ENCODE measurements at places on chromosomes 2 and 18. TPM values are rescaled to one million over a fixed set of nuclear protein-coding genes. Genes with fewer than 3 reads are reported as not detected.
A peak's percentile ranks its signal among the peaks of the same experiment; 100 is the strongest.

- no peaks in the 10 kb centered on the region for H3K27me3 ChIP-seq
- H3K27ac ChIP-seq: peak overlapping the region; percentile 10
- H3K4me3 ChIP-seq: no peak overlapping the region
- H3K4me1 ChIP-seq: peaks cover 9% of the 10 kb centered on the region
Measured at GRCh38 chr2:33426666-33427231, 49.7 kb upstream of the RASGRP3 start.

GRCh38 chr2:233760043-233760442 is at the start of gene UGT1A1:
TSS of gene UGT1A1 (plus strand) at chr2:233760270. CDS start at chr2:233760288, 18 bp downstream.
- no peak within 1 kb of the TSS for H3K27ac ChIP-seq
- H3K36me3 ChIP-seq: no peaks in the 10 kb centered on the region
- no peak for DNase-seq
- no peaks in the 10 kb centered on the region for H3K27me3 ChIP-seq
- H3K4me1 ChIP-seq: no peaks in the 10 kb centered on the region

GRCh38 chr2:16099326-16099725 is 159.0 kb downstream of the MYCN start:
- no peaks in the 10 kb centered on the region for H3K27me3 ChIP-seq
- H3K36me3 ChIP-seq: no peaks in the 10 kb centered on the region
- H3K4me3 ChIP-seq: no peak overlapping the region
- peaks cover 11% of the 10 kb centered on the region for H3K4me1 ChIP-seq

DNA sequence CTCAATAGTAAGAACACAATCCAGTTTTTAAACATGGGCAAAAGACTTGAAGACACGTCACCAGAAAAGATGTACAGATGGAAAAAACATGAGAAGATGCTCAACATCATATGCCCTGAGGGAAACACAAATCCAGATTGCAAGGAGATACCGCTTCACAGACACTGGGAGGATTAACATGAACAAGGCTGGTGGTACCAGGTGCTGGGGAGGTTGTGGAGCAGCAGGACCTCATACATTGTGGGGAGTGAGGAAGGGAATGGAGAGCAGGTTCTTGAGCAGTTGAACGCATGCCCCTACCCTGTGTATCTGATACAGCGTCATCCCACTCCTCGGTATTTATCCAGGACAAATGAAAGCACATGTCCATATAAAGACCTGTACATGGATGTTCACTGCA is 72.1 kb downstream of the ARHGEF4 start:
- no peak overlapping the region for H3K27ac ChIP-seq
- H3K36me3 ChIP-seq: no peaks in the 10 kb centered on the region
- DNase-seq: no peak
- no peaks in the 10 kb centered on the region for H3K27me3 ChIP-seq
- no peak overlapping the region for H3K4me3 ChIP-seq

- no peaks in the 10 kb centered on the region for H3K36me3 ChIP-seq
- DNase-seq: no peak
- no peak overlapping the region for H3K27ac ChIP-seq
- H3K4me3 ChIP-seq: no peak overlapping the region
- no peaks in the 10 kb centered on the region for H3K4me1 ChIP-seq
Measured at GRCh38 chr2:216066230-216066629, 15.4 kb downstream of the PECR start.

- no peak for DNase-seq
- H3K27ac ChIP-seq: no peak overlapping the region
- H3K4me1 ChIP-seq: no peaks in the 10 kb centered on the region
- no peak overlapping the region for H3K4me3 ChIP-seq
- no peaks in the 10 kb centered on the region for H3K36me3 ChIP-seq
Measured at GRCh38 chr2:229350883-229351282, 79.8 kb upstream of the PID1 start.

DNA sequence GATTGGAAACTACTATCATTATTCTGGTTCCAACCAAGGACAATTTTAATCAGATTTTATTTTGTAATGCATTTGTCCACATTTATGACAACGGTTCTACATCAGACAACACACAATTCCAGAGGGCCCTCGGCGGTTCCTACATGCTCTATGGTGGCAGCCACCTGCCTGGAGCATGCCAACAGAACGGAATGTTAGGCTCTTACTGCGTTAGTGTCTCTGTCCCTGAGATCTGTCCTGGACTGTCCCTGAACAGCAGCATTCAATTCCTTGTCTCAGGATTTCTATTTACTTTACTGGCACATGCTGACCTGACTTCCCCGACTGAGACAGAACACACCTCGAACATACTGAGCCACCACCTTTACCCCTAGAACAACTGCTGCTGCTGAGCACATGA is 117.7 kb downstream of the CCBE1 start:
- no peak overlapping the region for H3K4me3 ChIP-seq
- H3K4me1 ChIP-seq: peaks cover 6% of the 10 kb centered on the region
- no peaks in the 10 kb centered on the region for H3K27me3 ChIP-seq

DNA sequence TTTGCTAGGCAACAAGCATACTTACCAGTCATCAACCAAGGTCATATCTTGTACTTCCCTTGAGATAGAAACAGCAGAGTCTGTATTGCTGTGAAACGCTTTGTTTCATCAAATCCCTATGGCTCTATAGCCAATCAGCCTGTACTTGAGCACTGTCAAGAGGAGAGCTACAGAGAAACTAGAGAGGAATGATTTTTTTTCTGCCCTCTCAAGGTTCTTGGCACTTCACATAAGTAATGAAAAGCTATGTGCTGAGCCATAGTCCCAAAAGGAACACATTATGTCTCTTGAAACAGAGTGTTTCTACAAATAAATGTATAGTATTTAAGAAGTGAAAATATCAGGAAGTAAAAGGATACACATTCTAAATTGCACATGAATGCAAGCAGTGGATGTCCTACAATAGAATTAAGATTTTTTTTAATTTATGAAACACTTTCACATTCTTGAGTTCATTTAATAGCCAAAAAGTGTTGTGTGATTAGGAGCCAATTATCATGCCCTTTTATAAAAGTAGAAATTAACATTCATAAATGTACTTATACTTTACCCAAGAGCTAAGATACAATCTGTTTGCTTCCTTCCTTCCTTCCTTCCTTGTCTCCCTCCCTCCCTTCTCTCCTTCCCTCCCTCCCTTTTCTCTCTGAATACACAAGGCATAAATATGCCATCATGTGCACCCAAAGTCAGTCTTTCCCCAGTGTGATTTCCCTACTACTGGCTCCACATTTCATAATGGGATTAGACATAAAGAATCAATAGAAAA is 131.8 kb downstream of the CSRNP3 start:
- H3K4me1 ChIP-seq: peaks cover 15% of the 10 kb centered on the region
- no peak for DNase-seq
- no peak overlapping the region for H3K27ac ChIP-seq
- no peaks in the 10 kb centered on the region for H3K27me3 ChIP-seq
- H3K36me3 ChIP-seq: no peaks in the 10 kb centered on the region
- H3K4me3 ChIP-seq: no peak overlapping the region

DNA sequence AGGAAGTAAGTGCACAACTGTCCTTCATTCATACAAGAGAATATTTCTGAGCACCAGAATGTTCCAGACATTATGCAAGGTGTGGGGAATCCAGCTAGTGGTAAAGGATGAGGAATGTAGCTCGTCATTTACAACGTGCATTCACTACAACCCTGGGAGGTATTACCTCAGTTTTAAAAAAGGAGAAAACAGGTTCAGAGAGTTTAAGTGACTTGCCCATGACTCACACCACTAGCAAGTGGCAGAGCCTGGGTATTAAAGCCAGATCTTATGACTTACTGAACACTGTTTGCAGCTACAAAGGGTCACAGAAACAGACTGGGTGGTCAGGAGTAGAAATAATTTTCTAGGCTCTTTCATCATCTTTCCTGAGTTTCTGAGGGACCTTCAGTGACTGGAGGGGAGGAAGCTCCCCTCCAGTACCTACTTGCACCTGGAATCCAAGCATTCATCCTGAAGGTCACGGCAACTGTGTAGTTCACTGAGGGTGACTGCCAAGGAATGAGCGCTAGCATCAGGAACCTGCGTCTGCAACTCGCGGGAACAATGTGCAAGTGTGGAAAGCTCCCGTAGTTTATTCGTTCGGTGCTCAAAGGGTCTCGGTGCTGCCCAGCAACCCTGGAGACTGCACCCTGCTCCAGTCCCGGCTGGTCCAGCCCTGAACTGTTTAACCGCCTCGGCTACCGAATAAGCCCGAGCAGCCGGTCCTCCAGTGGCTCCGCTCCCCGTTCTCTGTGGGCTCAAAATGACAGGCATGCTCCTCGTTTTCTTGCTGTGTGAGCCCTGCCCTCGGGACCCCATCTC is 647 bp downstream of the CCDC121 start:
- peaks cover 8% of the 10 kb centered on the region for H3K36me3 ChIP-seq
- no peak for DNase-seq
- peaks cover 26% of the 10 kb centered on the region for H3K4me1 ChIP-seq

DNA sequence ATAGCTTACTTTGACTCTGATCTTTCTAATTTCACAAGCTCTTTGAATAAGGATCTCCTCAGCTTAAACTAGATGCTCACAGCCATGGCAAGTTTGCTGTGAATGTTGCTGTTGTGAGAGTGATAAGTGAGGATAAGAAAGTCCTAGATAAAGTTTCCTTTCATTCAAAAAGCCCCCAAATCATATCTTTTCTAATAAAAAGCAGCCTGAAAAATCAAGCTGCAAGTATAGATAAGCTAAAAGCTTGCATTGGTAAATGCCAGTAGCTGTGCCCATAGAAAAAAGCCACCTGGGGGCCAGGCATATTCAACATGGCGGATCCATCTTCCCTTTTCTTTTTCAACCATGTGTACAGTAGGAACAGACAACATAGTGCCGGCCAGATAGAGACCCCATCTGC is 4.3 kb downstream of the NLRC4 start:
- DNase-seq: no peak
- no peaks in the 10 kb centered on the region for H3K36me3 ChIP-seq
- no peaks in the 10 kb centered on the region for H3K4me1 ChIP-seq
- H3K27me3 ChIP-seq: no peaks in the 10 kb centered on the region

GRCh38 chr2:101064868-101065549 is 62.9 kb downstream of the RPL31 start:
- H3K4me1 ChIP-seq: peaks cover 11% of the 10 kb centered on the region
- peak overlapping the region; percentile 84 for H3K27ac ChIP-seq
- no peak overlapping the region for H3K4me3 ChIP-seq
- DNase-seq: peak; percentile 73
- H3K27me3 ChIP-seq: no peaks in the 10 kb centered on the region

GRCh38 chr2:120647487-120647886 is 88.2 kb upstream of the GLI2 start:
- H3K27ac ChIP-seq: no peak overlapping the region
- H3K4me3 ChIP-seq: no peak overlapping the region
- peaks cover 11% of the 10 kb centered on the region for H3K4me1 ChIP-seq
- H3K27me3 ChIP-seq: no peaks in the 10 kb centered on the region

DNA sequence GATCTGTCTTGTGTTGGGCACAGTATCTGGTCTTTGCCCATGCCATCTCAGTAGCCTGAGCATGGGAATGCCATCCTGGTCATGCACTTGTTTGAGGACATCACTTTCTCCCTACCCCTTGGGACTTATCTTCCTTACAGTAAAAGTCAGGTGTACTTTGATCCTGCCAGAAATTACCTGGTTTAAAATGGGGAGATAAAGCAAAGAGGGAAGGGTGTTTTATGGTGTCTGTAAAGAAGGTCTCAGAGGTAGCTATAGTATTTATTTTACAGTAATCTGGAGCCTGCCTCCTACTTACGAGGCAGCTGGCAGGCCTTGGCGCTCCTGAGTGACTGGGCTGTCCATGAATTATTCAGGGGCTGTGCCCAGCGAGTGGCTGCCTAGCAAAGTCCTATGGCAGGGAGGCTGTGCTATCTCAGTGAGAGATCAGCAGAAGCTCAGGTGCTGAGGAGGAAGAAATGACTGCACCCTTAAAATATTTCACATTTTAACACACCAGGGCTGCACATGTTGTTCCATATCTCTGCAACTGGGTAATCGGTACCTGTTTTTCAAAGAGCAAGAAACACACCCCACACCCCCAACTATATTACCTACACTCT is 93.9 kb downstream of the SPTBN1 start:
- H3K36me3 ChIP-seq: no peaks in the 10 kb centered on the region
- H3K27me3 ChIP-seq: no peaks in the 10 kb centered on the region
- DNase-seq: peak; percentile 18
- peak overlapping the region; percentile 47 for H3K27ac ChIP-seq
- no peak overlapping the region for H3K4me3 ChIP-seq

DNA sequence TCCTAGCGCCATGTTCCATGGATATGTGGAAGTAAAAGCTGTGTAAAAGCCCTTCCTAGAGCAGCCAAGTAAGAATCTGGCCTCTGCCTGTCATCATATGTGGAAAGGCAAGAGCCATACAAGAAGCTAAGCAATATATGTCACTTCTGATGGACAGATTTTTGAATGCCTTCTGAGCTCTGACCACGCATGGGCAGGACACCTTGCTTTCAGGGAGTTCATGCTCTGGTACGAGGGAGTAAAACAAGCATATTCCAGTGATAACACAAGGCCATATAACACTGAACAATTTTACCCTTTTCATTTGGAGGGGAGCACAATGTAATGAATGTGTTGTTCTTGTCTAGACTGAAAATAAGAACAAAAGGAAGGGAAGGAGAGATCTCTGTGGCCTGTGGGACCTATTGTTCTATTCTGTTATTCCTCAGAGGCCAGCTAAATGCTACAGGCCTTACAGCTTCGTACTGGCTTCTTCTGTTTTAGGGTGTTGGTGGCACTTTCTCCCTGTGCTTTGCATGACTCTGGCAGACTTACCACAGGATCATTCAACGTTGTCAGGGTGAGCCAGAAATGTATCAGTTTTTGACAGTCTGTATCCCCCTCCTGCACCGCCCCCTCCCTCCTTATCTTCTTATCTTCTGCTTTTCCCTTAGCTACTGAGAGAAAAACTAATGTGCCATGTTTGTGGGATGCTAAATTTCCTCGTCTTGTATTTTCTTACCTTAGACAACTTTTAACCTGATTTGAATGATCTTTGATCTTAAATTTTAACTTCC is 99.5 kb downstream of the MAP4K4 start:
- H3K4me1 ChIP-seq: peaks cover 4% of the 10 kb centered on the region
- no peaks in the 10 kb centered on the region for H3K36me3 ChIP-seq
- no peak overlapping the region for H3K4me3 ChIP-seq
- H3K27me3 ChIP-seq: no peaks in the 10 kb centered on the region

DNA sequence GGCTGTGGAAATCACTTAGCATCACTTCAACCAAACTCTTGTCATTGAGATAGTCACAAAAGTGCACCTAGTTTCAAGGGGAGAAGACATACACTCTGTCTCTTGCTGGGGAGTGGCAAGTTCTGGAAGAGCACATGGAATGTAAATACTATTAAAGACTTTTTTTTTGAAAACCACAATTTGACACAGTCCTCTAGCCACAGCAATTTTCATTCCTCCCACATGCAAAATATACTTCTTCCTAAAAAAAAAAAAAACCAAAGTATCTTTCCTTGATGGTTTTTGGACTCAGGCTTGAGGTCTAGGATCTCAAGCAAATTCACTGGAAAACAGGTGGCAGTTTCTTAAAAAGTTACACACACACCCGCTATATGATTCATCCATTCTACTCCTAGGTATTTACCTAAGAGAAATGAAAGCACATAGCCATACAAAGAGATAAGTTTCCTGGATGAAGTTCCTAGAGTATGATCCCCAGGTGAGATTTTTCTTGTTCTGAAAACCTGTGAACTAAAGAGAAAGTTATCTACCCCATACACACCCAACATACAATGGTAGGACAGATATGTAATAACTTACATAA is 295.8 kb downstream of the SP3 start:
- no peak overlapping the region for H3K27ac ChIP-seq
- H3K27me3 ChIP-seq: no peaks in the 10 kb centered on the region
- no peaks in the 10 kb centered on the region for H3K4me1 ChIP-seq

GRCh38 chr2:180892091-180892490 is 88.3 kb upstream of the UBE2E3 start:
- DNase-seq: no peak
- no peaks in the 10 kb centered on the region for H3K4me1 ChIP-seq
- no peak overlapping the region for H3K27ac ChIP-seq

The REG3G gene
- total RNA-seq: not detected

The CFAP65 gene
- under 0.01 TPM for total RNA-seq

The NEU4 gene
- total RNA-seq: 5.7 TPM

The GAL3ST2 gene
- total RNA-seq: not detected

The CRYGC gene
- not detected for total RNA-seq
